ENCODE measurements at places on chromosomes 4 and X.

GRCh38 chrX:7706032-7706431, 136.9 kb upstream of the VCX start:
- DNase-seq, result no peak

- DNase-seq, result peak; percentile 26
Observed at GRCh38 chr4:164847967-164848649, 28.9 kb upstream of the APELA start.

DNA sequence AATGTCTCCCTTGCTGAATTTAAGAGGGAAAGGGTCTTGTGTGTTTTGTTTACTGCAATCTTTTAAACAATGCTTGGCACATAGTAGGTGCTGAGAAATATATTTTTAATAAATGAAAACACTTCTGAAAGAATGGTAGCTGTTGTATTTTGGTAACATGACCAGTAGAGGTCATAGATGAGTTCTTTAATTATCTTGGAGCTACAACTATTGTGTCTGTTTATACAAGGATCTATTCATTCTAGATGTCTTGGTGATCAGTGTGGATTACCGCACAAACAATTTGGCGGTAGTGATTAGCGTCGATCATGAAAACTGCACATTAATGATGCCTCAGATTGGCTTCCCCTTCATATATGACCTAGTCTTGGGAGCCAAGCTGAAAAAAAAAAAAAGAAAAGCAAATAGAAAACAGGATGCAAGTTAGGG, 21.4 kb upstream of the SCRG1 start:
- peak; percentile 41 for DNase-seq

- no peak for DNase-seq
Observed at GRCh38 chr4:175435381-175435783, 376.7 kb downstream of the GPM6A start.

GRCh38 chr4:54669831-54670230, 12.1 kb downstream of the KIT start:
- no peak for DNase-seq

GRCh38 chr4:145880355-145880960, 58.2 kb downstream of the ZNF827 start:
- DNase-seq, result no peak

- no peak for DNase-seq
Observed at GRCh38 chr4:42945874-42946273, 53.4 kb downstream of the GRXCR1 start.

DNA sequence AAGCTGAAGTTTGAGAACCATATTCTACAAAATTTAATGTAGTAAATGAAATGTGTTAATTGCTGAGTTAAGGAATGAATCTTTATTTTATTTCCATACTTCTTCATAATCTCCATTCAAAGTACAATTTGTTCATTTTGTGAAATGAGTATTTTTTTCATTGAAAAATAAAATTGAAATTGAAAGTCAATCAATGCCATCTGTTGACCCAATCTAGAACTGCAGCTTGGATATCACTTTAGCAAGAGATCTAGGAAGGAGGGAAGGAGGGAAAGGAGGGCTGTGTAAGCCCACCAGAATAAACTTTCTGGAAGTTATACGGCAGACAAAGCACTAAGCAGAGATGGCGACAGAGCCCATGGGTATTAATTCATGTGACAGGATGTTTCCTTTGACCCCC, 128.4 kb downstream of the ZMAT1 start:
- no peak for DNase-seq

DNA sequence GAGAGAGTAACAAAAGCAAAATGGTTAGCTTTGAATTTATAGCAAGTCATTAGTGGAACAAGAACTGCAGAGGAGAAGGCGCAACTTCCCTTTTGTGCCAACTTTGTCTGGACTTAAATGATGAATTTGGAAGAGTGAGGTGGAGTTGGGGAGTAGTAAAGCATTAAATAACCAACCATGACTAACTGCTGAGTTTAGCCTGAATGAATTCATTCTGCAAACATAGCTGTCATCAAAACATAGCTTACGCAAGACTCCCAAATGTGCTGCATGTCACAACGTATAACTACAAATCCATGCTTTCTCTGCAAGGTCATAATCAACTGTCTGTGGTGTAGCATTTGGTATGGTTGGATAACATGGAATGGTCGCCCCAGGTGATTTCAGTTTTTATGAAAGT, 75.9 kb upstream of the RPL34 start:
- DNase-seq, result no peak

DNA sequence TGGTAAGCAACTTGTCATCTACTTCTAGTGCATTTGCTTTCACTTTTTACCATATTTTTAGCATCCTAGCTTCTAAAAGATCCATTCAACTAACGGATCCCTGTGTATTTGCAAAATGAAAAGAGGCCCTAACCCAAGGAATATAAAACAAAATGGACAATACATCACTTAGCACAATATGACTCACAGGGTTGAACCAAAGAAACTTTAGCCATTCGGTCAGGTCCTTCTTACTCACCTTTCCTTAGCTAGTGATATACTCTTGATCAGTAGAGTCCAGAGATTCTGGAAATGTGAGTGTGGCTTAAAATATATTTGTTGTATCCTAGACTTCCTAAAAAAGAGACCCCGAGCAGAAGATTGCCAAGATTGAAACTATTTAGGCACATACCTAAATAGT, 19.5 kb downstream of the TMPRSS11E start:
- DNase-seq, result no peak

GRCh38 chr4:85901500-85901899, 426.6 kb downstream of the ARHGAP24 start:
- DNase-seq, result no peak

DNA sequence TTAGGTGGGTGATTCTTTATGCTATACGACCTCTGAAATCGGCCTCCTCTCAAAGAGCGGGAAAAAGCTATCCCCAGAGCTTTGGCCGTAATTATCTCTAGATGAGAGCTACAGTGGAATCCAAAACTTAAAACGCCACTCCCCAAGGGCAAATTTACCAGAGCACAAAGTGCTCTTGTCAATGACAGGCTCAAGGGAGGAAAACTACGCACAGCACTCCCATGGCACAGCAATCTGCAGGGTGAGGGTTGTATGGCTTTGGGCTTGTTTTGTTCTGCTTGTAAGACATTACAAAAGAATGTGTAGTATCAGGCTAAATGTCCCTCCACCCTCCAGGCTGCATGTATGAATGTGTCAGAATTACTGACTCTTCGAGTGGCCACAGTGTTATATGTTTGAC, 44.0 kb downstream of the ARHGEF6 start:
- no peak for DNase-seq

GRCh38 chr4:118968813-118969212, 80.2 kb downstream of the SYNPO2 start:
- no peak for DNase-seq

DNA sequence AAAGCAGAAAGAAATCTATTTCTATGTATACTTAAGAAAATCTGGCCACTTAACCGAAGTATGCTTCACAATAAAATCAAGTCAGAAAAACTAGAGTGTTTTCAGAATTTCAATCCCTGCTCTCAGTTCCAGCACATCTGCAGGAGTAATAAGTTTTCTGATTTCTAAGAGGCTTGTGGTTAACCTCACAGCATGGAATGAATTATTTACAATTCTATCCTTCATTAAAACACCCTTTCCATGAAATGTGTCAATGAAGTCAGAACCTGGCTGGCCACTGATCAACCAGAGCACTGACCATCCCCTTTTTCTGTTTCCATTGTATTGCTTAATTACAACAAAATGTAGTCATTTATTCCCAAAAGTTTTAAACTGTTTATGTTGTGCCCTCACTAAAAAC, 781.4 kb upstream of the INTU start:
- DNase-seq, result no peak

- no peak for DNase-seq
Observed at GRCh38 chr4:86957215-86957614, 22.4 kb downstream of the AFF1 start.

GRCh38 chrX:4547213-4547836, 833.9 kb upstream of the PRKX start:
- peak; percentile 54 for DNase-seq

DNA sequence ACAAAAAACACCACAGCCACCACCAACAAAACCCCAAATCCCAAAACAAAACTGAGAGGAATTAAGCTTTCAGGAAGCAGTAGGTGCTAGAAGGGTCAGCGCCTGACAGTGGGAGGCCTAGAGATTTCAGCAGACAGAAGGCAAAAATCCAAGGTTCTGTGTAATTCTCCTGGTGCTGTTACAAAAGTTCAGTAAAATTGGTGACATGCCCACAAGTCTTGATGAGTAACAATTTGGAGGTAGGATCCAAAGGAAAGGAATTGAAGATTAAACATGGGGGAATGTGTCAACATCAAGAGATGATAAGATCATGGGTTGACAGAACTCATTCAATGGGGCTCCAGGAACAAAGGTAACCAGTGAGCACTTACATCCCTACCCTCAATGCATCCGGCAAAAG, 653.8 kb upstream of the CPEB2 start:
- DNase-seq, result no peak

GRCh38 chr4:3791256-3791655, 25.1 kb downstream of the ADRA2C start:
- no peak for DNase-seq

DNA sequence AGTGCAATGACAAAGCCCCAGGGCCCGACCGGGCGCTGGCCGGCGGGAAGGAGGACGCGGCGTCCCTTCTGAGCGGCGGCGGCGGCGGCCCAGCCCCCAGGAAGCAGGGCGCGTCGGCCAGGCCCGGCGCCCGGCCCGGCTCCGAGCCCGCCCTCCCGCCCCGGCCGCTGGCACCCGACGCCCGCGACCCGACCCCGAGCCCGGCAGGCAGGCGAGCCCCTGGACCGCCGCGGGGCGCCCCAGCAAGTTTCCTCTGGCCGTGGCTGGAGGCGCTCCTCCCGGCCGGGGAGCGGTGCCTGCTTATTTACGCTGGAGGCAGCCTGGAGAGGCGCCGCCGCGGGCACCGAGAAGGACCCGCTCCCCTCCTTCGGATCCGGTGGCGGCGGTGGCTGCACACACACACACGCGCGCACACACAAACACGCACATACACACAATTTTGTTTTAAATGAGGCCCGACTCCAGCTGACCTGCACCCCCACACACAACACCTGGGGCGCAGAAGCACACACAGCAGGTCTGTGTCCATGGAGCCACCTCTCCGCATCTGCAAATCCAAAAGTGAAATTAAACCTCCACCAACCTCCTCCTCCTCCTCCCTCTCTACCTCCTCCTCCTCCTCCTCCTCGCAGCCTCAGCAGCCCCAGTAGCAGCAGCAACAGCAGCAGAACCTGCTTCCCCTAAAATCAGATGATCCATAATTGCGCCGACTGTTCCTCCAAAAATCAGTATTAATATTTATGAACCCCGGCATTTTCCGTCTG, 669 bp downstream of the IRF2 start:
- DNase-seq, result peak; percentile 39

DNA sequence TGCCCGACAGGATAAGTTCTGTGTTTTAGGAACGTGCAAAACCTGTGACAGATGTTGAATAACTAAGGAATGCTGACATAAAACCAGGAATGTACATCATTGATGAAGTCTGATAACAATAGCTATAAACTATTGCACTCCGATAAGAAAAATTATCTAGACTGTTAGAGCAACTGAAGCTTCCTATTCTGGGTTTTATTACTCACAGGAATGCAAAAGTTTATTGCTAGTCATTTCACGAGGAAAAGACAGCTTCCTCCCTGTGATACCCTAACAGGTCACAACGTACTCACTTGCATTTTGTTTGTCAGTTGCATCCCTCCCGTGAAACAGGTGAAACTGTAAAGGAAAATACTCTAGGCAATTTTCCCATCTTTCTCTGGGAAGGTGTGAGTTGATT, 65.9 kb downstream of the CLDN22 start:
- DNase-seq, result no peak

GRCh38 chr4:78722878-78723277, 53.3 kb upstream of the BMP2K start:
- DNase-seq, result no peak

DNA sequence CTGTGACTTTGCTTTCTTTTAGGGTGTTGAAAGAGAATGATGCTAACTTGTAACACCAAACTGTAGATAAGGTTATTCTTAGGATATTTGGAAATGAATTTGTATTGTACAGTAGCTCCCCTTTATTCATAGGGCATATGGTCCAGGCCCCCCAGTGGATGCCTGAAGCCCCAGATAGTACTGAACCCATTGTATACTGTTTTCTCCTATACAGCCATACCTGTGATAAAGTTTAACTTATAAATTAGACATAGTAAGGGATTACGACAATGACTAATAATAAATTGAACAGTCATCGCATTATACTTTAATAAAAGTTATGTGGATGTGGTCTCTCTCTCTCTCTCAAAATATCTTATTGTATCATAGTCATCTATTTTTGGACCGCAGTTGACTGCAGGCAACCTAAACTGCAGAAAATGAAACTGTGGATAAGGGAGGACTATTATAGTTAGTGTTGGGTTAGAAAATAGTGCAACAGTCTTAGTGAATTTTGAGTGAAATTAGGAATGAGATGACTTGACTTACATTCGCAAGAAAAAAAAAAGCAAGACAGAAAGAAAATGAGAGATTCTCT, 105.1 kb downstream of the CLDN22 start:
- DNase-seq, result no peak

GRCh38 chr4:75786526-75786925, 62.1 kb downstream of the USO1 start:
- DNase-seq, result no peak

- no peak for DNase-seq
Observed at GRCh38 chr4:16582526-16582925, 315.9 kb downstream of the LDB2 start.

DNA sequence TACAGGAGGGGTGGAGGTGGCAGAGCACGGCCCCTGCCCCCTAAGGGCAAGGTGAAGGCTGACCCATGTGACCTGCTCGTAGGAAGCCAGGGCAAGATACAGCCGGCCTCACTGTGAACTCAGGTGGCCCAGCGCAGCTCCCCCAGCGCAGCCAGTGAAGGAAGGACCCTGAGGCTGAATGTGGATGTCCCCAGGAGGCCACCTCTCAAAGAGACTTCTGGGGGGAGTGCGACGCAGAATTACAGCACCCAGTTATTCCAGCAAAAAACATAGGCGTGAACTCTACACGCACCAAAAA, 52.6 kb downstream of the ZFYVE28 start:
- DNase-seq, result no peak

- DNase-seq, result no peak
Observed at GRCh38 chrX:149284616-149285015, 220.5 kb downstream of the IDS start.

DNA sequence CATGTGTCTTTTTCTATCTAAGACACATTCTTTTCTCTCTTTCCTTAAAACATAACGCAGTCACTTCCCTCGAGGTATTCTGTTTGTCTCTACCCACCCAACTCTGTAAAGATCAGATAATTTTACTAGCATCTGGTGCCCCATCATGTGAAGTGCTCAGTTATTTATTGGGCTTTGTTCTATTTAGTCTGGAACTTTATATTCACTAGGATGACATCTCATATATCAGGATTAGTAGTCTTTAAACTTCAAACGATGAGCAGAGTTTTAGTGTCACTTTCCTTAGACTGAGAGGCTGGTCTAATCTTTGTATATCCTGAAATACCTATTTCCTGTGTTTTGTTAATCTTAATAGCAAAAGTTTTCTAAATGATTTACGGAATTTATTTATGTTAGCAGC, 445.5 kb upstream of the NDST3 start:
- no peak for DNase-seq

DNA sequence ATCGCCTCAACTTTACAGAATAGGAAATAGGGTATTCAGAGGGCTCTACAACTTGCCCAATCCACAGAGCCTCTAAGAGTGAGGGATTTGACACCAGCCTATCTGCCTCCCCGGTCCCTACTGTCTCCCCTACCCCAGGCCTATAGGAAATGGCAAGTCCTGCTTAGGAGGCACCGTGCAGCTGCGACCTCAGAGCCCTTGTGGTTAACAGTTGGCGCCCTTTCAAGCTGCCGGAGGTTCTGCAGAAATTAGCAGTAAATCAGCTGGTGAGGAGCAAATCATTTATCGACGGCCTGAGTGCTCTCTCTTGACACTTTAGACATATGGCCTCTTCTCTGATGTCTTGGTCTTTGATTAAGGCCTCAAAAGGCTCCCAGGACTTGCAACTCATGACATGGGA, 96.9 kb downstream of the CLNK start:
- DNase-seq, result no peak

Measured in NCI-H526 treated with DMSO at 0.1 percent for 48 hours (cell line).